GM12892 (cell line): ENCODE measurements at places on chromosomes 2 and 18.

GRCh38 chr18:11066038-11066437 is 83.3 kb downstream of the PIEZO2 start:
- no peak for DNase-seq

GRCh38 chr2:38702413-38702812 is 36.5 kb downstream of the GALM start:
- no peak for DNase-seq

DNA sequence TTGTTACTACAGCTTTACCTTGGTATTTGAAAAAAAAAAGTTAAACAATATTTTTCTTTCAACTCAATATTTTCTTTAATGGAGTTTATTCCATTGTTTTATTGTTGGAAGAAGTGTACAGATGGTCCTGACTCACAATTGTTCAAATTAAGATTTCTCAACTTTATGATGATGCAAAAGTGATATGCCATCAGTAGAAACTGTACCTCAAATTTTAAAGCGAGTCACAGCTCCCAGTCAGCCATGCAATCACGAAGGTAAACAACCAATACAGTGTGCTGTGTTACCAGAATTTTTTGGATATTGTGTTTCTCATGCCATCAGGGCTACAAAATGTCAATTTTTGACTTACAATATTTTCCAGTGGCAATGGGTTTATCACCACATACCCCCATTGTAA is 54.0 kb upstream of the COL5A2 start:
- no peak for DNase-seq

DNA sequence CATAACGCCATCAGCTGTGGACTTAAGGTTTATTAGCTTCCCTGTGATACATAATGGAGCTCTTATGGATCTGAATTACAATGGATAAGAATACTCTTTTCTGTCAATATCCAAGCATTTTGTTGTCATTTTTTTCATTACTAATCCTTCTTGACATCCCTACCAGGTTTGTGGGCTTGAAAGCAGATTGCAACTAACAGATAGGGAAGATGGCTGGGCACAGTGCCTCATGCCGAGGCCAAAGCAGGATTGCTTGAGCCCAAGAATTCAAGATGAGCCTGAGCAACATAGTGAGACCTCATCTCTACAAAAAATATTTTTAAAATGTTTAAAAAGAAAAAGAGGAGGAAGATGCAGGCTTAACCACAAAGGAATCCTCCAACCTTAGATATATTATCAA is 42.4 kb downstream of the ASXL2 start:
- DNase-seq, result no peak

DNA sequence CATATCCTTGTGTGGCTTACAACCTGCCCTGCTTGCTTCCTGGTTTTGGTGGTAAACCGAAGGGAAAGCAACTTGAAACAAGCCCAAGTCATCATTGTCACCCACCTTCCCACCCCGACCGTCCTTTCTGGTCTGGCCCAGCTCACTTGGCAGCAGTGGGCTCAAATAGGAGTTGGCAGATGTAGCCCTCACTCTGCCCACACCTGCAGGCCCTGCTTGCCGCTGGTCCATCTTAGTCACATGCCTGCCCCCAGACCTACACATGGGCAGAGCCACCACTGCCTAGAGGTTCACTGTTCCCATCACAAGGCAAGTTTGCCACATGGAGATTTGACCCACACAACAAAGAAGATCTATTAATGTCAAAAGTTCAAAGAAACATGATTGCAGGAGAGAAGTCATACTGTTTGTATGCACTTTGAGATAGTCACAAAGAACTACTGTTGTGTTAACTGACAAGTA is 9.3 kb downstream of the EIPR1 start:
- no peak for DNase-seq

DNA sequence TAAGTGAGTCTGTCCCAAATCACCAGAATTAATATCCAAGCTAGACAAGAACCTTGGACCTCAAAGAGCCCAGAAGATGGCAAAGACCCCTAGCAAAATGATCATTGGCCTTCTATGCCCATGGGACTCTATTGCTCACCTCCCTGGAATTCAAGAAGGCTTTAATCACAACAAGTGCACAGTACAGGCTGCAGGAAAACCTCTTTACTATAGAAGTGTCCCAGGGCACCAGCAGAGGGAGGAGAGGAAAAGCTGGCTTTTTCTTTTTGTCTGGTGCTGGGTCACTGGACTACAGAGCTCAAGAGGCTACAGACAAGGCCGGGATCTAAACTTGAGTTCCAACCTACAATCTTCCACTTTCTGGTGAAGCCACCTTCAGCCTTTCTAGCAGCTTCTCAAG is 88.3 kb upstream of the PPP1CB start:
- DNase-seq, result no peak

DNA sequence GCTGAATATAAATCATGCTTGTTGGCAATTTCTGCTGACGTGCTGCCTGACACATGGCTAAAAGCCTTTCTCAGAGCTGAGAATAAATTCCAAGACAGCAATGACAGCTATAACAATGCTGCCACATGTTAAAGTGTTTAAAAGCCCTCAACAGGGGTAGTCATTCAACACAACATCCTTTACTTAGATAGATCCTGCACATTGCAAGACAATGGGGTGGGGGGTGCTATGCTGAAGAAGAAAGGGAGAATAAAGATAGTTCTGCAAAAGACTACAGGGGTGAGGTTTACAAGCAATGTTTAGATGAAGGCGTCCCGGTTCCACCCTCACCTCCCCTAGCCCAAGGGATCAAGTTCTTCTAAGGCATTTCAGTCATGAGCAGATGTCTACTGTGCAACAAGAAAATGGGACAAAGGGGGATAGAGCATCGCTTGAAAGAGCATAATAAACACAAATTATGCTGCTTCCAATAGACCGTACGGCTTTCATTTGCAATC is 291.0 kb upstream of the ACVR2A start:
- DNase-seq, result no peak

DNA sequence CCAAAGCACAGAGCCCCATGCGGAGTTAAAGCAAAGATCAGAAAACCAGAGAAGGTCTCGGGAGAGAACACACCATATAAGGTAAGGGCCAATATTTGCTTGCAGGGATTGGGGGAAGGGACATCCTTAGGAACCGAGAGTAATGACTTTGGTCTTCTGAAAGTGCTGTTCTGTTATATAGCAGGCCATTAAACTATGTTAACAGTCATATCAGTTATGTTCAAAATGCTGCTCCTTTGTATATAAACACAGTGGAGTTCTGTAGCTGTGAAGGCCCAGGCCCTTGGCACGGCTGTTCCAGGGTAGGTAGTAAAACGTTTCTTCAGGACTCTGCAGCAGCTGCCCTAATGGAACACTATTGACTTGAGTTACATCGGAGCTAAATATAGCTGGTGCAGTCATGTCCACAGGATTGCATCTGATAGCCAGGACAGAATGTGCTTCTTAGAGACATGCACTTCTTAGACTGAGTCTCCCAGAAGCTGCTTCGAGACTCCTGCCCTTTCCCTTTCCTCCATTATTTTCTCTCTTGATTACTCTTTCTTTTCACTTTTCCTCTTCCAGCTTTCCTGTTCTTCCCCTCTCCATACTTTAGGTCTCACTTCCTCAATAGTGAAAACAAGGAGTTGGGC is 122.4 kb downstream of the SETBP1 start:
- DNase-seq, result no peak

DNA sequence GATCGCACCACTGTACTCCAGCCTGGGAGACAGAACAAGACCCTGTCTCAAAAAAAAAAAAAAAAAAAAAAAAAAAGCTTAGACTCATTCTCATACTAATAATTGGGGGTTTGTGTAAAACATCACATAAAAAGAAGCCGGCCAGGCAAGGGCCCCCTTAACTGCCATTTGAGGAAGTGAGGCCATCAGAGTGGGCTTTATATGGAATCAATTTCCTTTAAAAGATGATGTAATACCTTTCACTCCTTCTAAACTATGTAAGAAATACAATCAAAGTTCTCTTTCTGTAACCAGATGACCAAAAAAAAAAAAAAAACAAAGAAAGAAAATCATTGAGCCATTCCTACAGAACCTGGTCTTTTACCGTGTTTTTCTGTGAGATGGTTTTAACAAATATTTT is 13.1 kb upstream of the GPR55 start:
- no peak for DNase-seq

GRCh38 chr2:128422571-128422970 is 103.9 kb upstream of the HS6ST1 start:
- no peak for DNase-seq

GRCh38 chr18:33641141-33641540 is 63.1 kb downstream of the ASXL3 start:
- no peak for DNase-seq

DNA sequence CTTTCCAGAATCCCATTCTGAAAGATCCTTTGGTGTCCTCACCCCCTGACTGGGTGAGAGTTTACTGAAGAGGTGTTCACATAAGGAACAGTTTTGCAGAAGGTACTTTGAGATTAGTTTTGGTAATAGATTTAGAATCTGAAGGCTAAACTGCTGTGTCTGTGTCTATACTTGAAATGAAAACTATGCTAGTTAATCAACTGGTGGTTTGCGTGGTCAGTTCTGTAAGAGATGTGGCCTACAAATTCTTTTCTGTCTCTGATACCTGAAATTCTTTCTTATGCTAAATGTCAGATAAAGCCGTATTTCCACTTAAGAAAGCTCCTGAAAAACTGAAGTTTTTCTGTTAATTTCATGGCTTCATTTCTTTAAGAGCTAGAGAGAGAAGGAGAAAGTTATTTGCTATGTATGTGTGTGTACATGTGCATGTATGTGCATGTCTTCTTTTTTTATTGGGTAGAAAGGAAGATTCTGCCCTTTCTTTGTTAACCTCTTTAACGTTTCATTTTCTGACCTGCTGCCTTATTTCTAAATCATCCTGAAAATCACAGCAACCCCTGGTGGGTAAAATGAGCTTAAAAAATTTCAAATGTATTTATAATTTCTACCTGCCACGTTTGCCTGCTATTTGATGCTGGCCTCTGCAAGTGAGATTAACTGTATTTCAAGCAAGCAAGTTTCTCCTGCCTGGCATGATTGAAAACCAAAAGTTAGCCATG is 552.0 kb upstream of the NRP2 start:
- DNase-seq, result no peak

DNA sequence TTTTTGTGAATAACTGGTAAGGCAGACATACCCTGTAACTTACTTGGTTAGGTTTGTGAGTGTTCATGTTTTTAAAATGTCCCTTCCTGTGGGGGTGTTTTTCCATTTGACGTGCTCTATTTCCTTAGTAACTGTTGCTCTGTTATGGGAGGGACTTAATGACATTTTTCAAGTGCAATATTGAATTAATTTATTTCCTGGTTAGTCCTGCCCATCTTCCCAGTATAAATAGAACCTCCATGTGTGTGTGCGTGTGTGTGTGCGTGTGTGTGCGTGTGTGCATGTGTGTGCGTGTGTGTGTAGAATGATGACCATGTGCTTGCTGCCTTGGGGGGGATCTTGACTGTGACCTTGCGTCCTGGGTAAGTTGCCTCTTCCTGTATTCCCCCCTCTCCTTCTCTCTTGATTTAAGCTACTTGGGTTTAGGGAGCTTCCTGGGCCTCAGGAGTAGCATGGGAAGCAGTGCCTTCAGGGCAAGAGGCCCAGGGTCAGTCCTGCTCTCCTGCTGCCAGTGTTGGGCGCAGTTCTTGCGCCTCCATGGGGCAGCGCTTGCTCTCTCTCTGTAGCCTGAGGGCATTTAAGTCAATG is 163.9 kb downstream of the LDLRAD4 start:
- no peak for DNase-seq

DNA sequence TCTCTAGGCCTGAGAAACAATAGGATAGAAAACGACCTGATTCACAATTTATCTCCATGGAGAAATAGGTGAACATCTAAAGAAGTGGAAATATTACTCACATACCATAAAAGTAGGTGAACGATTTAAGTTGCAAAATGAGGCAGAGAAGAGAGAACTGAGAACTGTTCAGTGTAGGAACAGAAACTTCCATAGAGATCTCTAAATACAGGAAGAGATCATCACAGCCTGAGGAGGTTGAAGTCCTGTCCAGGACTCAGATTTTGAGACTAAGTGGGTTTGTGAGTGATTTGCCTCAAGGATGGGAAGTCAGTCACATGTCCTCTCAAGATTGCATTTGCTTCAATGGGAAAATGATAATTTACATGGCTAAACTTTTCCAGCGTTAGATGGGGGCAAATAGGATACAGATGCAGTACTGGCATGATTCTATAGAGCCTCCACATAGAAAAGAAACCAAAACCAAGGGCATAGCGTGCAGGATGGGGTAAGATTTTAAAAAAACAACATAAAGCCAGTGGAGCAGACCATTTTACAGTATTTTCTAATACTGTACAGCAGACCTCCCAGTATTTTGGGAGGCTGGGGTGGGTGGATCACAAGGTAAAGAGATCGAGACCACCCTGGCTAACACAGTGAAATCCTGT is 68.8 kb downstream of the MEP1B start:
- DNase-seq, result no peak

- DNase-seq, result no peak
These were observed 46.8 kb downstream of the IMPA2 start for GRCh38 chr18:12028040-12028628.

DNA sequence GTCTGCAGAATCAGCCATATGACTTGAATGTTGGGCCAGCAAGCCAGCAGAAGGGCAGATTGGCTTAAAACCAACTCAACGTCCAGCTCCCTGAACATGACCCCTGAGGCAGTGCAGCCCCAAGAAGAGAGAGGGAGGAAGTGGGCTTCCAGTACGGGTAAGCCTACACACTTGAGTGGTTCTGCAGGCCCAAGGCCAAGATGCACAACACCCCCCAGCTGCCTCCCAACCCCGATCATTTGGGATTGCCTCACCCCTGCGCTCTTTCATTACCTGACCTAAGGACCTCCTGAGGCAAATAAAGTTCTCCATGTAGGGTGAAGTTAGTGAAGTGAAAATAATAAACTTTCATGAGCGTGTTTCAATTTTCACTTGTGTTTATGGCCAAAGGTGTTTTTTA is 536.0 kb downstream of the TNS1 start:
- no peak for DNase-seq

DNA sequence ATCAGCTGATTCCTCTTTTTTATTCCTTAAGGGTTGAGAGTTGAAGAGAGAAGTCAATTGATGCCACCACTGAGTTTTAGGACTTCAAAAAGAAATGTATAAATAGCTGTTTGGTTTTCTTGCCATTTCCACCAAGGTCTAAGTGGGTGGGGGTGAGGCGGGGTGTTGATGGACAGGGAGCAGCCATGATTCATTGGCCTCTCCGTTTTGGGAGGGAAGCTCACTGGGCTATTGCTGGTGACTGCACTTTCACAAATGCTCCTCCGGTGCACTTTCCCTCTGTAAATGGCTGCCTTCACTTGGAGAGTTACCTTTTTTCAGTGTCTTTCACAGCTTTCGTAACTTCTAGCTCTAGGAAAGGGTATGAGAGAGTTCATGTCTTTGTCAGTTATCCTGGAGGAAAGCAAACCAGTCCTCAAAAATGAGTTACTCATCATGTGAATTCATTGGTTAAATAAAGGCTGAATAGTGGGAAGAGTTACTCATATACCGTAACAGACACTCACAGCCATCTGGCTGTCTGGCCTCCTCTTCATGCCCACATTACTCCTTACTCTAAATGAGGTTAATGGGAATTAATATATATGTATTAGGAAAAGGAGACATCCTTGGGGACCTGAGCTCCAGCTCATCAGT is 17.4 kb upstream of the CTAGE1 start:
- DNase-seq, result no peak
